ENCODE measurements at places on chromosomes 2 and 18.

DNA sequence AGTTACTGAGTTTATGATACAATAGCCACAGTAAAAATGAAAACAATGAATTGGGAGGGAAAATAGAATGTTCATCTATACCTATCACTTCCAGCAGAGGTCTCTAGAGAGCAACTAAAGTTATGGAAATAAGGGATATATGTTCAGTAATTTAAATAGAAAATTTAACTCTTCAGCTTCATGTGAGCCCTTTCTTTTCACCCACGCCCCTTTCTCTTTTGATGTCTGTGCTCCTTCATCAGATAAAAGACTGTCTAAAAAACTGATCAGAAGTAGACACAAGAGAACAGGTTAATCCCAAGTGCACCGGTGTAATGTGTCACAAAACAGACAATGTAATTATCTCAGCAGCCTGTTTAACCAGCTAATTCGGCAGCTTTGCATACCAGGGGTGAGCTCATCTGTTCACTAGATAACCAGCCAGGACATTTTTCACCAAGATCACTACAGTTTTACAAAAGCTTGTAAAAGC is 238.5 kb upstream of the ERBB4 start:
- DNase-seq: peak; percentile 52

DNA sequence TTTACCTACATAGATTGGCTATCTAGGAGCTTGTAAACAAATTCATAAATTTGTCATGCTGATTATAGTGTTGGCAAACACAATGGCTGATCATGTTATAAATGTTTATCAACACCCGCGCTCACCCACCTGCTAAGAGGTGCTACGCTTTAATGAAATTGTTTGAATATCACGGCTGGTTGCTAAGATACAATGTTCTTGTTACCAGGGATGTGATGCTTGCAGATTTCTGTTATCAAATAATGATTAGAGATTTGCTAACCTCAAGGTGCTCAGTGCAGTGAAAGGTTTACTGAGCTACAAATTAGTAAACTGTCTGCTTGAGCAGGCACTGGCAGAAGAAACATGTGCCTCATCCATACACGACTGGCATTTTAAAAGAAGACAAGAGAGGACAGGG is 160.0 kb upstream of the ZEB2 start:
- no peak for DNase-seq

GRCh38 chr2:2238726-2239269 is 92.3 kb downstream of the MYT1L start:
- DNase-seq: no peak

GRCh38 chr2:173008786-173009185 is 66.9 kb upstream of the MAP3K20 start:
- no peak for DNase-seq

GRCh38 chr2:231034291-231034882 is 2.9 kb upstream of the C2orf72 start:
- DNase-seq: no peak

DNA sequence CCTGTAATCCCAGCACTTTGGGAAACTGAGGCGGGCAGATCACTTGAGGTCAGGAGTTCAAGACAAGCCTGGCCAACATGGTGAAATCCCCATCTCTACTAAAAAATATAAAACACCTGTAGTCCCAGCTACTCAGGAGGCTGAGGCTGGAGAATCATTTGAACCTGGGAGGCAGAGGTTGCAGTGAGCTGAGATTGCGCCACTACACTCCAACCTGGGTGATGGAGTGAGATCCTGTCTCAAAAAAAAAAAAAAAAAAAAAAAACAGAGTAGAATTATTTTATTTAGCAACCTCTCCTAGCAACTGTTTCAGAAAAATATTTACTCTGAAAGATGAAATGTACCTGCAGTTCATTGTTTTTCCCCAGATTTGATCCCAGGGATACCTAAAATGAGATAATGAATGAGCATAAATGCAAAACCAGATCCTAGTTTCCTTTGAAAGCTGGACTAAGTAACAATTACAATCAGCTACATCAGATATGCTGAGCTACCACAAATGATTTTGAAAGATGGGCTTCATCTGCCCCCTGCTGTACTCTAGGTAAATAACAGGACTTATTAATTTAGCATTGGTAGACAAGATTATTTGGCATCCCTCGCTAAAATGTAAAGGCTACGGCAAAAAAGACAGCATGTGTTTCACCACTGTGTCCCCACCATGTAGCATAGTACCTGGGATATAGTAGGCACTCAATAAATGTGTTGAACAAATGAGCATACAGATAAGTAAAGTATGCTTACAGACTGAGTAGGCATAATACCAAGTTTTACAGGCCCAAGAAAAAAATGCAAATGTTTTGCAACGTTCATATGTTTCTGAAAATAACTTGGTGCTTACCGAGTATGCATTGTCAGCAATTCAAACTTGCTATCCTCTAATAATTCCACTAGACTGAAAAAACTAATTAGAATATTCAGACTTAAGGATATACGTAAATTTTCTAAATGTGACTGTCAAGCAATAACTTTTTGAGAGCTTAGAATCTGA is 102.5 kb downstream of the ATL2 start:
- DNase-seq: peak; percentile 90

GRCh38 chr18:68992719-68993482 is 195.0 kb downstream of the CCDC102B start:
- no peak for DNase-seq

DNA sequence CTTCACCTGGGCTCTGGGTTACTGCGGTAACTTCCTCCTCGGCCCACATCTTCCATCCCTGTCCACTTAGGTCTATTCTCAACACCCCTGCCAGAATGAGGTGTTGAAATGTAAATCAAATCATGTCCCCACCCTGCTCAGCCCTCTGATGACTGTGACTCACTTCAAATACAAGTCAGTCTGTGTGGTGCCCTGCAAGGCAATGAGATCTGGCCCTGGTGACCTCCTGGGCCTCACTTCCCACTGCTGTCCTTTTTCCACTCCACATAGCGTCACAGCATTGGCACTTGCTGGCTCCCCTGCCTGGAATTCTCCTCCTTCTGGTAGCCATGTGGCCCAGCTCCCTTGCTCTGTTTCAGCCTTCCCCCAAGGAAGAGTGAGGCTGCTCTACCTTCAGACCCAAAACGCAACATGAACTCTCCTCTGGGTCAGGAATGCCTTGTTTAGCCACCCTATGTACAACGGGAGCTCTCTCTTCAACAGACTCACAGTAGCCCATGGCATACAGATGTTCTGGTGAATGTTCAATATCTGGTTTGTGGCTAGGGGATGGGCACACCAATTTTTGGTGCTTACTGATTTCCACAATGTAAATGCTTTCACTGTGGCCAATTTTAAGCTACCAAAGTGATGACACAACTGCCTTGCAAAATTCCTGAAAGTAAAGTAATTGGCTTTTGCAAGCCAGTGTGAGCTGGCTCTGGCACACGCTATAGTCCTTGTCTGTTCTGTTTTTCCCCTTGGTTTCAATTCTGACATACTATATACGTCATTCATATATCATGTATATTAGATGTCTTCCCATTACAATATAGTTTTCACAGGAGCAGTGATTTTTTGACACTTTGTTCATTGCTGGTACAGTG is 550.3 kb upstream of the HS6ST1 start:
- DNase-seq: no peak

DNA sequence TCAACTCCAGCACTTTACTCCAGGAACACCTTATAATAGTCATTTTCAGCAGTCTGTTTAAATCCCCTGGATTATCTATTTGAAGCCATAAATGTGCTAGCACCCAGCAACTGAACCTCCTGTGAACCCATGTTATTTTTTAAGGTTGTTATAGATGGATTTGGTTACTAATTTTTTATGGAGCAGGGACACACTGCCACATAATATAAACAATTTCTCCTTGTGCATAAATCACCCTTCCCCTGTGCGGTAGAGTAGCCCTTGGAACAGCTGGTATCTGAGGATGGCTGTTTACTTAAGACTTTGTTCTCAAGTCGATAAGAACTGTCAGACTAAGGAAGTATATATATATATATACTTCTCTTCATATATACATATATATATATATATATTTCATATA is 367.4 kb downstream of the EPHA4 start:
- DNase-seq: no peak

DNA sequence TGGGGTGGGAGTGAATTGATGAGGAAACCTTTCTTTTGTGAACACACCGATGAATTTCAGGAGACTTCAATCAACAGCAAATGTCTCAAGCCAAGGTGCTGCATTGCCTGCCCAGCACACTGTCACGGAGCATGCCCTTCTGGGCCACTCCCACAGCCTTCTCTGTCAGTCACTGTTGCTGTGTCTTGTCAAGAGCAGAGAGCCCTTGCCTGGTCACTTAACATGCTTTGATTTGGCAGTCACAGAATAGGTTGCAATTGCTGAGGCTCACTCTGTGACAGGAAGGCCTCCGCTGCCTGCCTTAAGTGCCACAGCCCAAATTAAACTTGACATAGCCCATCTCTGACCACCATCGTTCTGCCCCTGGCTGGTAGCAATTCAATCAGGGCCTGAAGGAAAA is 225.4 kb downstream of the PID1 start:
- DNase-seq: no peak

DNA sequence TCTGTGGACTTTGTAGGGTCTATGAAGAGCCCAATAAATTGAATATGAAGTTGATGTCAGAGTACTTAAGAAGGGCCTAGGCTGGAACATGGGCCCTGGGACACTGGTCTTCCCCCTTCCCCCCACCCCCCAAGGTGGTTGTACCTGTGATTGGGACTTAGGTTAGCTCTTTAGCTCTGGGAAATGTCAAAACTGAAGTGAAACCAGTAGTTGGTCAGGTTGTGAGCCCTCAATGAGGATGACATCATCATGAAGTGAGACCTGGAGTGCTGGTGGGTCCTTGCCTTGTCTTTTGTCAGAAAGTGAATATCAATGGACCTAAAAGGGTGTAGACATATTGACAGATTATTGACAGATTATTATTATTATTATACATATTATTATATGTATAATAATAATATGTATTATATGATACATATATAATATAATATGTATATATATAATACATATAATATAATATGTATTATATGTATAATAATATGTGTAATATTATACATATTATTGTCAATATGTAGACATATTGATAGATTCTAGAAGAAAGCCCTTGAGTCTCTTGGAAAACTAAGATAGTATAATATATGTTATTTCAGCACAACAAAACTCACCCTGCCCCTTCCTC is 5.4 kb downstream of the MARS2 start:
- no peak for DNase-seq

DNA sequence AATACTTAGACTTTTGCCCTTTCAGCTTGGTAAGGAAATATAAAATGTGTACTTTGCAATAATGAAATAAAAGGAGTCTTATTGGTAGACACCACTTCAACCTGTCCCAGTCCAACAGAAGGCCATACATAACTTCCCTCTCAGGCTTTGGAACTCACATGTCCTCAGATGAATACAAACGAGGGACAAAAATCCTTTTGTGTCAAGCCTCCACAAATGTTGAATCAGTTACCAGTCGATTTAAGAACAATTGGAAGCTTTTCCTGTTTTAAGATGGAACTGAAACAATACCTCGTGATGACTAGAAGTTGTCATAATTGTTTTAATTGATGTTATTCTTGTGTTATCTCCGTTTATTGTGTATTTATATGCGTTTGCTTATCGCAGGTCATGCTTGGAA is 385.1 kb upstream of the POU3F3 start:
- no peak for DNase-seq

DNA sequence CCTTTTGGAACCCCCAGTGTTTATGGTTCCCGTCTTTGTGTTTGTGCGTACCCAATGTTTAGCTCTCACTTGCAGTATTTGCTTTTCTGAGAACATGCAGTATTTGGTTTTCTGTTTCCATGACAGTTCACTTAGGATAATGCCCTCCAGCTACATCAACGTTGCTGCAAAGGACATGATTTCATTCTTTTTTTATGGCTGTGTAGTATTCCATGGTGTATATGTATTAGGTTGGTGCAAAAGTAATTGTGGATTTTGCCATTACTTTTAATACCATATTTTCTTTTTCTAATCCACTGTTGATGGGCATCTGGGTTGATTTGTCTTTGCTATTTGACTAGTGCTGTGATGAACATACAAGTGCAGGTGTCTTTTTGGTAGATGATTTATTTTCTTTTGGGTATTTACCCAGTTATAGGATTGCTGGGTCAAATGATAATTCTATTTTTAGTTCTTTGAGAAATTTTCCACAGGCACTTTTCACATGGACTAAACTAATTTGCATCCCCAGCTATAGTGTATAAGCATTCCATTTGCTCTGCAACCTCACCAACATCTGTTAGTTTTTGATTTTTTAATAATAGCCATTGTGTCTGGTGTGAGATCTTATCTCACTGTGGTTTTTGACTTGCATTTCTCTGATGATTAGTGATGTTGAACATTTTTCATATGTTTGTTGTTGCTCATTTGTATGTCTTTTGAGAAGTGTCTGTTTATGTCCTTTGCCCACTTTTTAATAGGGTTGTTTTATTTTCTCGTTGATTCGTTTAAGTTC is 63.6 kb downstream of the CERS6 start:
- DNase-seq: no peak

- no peak for DNase-seq
Observed at GRCh38 chr2:109400102-109400501, 213.7 kb downstream of the SEPTIN10 start.

DNA sequence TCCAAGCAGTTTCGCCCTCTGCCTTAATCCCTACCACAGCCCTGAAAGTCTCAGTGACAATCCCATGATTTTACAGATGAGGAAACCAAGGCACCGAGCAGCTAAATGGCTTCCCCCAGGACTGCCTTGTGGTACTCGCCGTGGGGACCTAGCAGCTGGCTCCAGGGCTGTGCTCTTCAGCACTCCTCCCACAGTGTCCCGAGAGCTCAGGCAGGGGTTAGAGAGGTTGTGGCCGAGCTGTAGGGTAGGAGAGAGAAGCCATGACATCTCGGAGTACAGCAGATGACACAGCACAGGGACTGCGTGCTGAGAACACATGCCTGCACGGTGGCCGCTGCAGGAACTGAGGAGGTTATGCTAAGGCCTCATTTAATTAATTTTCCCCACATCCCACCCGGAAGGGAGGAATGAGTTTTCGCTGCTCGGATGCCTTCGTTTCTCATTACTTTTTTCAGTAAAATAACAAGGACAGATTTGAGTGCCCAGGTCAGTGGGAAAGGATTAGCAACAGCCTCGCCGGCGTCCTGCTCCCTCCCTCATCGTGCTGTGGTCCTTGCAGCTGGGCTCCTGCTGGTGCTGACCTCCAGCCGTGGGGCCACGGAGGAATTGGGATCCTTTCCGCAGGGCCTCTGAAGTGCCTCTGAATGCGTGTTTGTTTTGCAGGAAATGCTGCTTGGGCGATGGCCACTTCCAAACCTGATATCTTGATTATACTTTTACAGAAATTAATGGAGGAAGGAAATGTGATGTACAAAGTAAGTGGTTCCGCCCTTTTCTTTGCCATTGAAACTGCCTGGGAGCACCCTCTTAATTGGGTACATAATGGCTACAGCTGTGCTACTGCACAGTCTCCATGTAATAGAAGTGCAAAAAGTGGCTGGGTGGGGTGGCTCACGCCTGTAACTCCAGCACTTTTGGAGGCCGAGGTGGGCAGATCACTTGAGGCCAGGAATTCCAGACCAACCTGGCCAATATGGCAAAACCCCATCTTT is 61.2 kb downstream of the WDSUB1 start:
- DNase-seq: no peak

GRCh38 chr2:16279201-16279570 is 338.8 kb downstream of the MYCN start:
- no peak for DNase-seq

Data from suppressor macrophage treated with lipopolysaccharide for 1 hour (primary cell).